ENCODE measurements at places on chromosomes 12 and 14. TPM values are rescaled to one million over a fixed set of nuclear protein-coding genes. Genes with fewer than 3 reads are reported as not detected.

The TRIM9 gene
- 0.09 TPM for total RNA-seq

The SRGAP1 gene
- 2.0 TPM for total RNA-seq

The LAG3 gene
- total RNA-seq = 0.50 TPM

The ARMH4 gene
- 2.9 TPM for total RNA-seq
